Stimulated activated CD8-positive, alpha-beta memory T cell treated with anti-CD3 and anti-CD28 coated beads, Interleukin-15, amount 100 ng/mL, for 4 hours (primary cell): ENCODE measurements at places on chromosomes 2 and 18.

DNA sequence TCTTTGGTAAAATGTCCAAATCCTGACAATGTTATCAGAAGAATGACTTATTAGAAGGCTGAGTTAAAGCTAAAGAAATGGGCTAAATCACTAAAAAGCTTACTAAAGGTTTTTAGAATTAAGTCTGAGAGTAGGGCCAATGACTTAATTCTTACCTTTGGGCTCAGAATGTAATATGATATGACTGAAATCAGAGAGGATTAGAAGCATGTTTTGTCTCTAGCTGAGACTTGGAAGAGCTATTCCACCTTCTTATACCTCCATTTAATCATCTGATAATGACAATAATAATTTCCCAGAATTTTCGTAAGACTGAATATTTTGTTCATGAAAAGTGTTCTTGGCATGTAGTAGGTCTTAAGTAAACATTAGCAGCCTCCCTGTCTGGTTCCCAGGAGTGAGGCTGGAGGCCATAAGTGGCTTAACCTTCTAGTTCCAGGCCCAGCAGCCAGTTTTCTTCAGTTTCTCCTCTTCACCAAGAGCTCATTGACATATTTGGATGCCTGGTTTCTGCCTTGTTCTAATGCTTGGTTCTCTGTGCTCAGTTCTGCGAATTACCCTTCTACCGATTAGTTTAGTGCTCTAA is 25.5 kb upstream of the E2F6 start:
- DNase-seq: no peak

- no peak for DNase-seq
Observed at GRCh38 chr2:223467196-223467595, 135.0 kb downstream of the SCG2 start.

GRCh38 chr18:78126536-78126935 is 853.1 kb upstream of the SALL3 start:
- no peak for DNase-seq

DNA sequence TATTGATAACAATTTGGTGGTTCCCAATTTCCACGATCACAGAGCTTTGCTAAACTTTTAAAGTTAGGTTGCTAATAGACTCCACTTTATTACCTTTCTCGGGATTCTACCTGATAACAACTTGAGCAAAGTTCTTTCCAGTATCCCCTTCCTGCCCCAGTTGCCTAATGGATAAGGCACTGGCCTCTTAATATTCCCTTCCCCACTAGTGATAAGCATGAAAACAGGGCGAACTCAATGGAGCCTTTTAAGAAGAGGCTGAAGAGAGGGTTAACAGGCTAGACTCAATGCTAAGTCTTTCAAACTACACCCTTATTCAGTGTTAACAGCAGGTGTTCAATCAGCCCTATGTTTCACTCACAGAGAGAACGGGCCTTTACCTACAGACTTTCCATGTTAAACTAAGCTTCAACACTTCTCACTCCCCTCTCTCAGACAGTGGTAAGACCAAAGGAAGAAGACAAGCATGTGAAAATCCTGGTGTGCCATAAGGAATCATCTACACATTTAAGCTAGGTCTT is 75.8 kb downstream of the ANKRD44 start:
- no peak for DNase-seq

DNA sequence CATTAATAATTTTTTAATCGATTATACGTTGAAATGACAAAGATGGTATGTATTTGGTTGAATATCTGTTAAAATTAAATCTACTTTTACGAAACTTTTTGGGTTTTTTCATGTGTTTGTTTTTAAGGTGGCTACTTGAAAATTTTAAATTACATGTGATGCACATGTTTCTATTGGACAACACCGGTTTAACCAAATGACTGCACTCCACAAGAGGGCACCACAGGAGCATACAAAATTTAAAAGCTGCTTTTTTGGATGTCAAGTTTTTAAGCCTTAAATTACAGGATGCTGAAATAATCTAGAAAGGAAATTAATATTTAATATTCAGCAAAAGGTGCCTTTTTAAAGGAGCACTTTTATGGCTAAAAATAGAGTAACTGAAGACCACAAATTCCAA is 98.7 kb downstream of the ACVR1 start:
- DNase-seq: no peak

DNA sequence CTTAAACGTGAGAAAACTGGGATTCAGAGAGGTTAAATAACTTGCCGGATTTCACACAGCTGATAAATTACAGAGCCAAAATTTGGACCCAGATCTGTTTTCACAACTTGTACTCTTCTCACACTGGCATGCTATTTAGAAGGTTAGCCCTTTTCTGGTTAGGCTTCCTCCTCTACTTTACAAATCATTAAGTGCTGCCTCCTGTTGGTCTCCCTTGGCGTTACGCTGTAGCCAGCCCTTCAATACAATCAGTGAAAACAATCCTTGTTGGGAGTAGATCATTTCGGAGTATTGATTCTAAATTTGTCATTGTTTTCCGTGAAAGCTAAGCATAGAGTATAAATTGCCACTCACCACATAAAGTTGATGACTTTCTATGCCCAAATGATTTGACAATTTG is 153.5 kb downstream of the ARHGAP15 start:
- DNase-seq: no peak

GRCh38 chr2:220880623-220881596 is 691.2 kb downstream of the EPHA4 start:
- no peak for DNase-seq

DNA sequence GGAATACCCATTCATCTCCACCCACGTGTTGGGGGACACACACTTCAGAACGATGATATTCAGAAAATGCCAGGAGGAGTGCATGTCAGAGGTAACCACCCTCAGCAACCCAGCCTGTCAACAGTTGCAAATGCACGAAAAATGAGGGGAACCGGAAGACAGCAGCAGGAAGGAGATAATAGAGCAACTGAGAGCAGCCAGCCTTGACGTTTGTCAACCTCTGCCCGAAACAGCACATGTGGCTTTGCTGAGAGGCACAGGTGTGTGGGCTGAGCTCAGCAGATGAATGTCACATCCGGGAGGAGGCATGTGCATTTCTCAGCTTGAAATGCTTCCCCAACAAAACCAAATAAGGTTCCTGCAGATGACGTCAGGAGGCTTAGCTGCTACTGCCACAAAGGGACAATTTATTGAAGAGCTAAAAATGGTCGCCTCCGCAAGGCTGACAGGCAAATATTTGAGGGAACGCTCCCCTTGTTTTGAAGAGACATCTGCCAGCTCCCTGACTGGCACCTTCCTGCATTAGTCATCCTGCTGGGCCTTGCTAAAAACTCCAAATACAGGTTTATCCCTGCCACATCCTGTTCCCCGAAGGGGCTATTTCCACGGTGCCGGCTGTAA is 419.0 kb downstream of the NBAS start:
- DNase-seq: peak; percentile 47

GRCh38 chr2:197270601-197271000 is 40.0 kb downstream of the ANKRD44 start:
- no peak for DNase-seq

DNA sequence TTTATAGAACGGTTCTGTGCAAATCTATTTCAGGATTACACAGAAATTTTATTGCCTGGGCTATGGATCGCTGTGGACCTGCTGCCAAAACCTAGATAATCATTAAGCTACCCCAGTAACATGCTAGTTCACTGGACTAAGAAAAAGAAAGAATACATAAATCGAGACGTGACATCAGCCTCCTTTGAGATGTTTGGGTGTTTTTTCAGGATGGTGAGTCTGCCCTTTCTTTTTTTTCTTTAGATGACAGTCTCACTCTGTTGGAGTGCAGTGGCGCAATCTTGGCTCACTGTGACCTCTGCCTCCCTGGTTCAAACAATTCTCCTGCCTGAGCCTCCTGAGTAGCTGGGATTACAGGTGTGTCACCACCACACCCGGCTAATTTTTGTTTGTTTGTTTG is 52.0 kb downstream of the FHOD3 start:
- DNase-seq: no peak

DNA sequence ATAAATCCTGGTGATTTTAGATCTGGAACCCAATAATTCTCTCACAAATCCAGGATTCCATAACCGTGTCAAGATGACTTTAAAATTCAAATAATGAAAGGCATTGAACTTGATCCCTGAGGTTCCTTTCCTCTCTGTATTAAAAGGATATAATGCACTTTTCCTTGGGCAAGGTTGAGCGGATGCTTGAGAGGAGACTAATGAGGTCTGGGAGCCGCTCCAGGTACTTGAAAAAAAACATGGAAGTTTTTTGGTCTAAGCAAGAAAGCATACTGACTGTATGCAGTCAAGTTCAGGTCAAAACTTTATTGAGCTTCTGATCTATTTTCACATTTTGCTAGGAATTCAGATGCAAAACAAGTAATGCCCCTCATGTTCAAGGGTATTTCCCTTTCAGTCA is 318.5 kb downstream of the RAD51AP2 start:
- DNase-seq: no peak

- DNase-seq: no peak
Observed at GRCh38 chr2:128607911-128608506, 289.3 kb upstream of the HS6ST1 start.

GRCh38 chr2:125313806-125314205 is 1288.7 kb downstream of the CNTNAP5 start:
- DNase-seq: no peak
